ENCODE measurements at places on chromosomes 16 and 17.

DNA sequence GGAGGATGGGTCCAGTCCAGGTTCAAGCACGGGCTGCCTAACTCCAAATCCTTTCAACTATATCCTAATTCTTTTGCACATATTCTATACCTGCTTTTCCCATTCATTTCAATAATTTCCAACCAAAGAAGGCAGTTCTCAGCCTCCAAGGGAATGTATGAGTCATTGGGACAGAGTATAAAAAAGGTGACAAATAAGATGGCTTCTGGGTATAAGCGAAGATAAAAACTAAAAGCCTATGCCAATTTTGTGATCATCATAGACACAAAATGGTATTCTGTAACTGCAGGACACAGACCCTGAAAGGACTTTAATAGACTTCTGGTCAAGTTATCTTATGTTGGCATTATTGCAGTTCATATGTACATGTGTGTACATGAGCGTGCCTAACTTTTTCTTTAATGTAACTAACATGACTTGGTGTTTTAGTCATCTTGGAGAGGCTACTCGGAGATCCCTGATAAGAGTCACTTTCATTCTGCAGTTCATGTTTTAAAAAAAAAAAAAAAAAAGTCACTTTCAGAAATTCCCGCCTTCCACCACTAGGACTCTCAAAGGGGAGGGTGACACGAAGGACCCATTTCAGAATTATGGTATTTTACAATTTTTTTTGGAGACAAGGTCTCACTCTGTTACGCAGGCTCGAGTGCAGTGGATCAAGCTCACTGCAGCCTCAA, 17.3 kb downstream of the COG1 start:
- no peak for DNase-seq

DNA sequence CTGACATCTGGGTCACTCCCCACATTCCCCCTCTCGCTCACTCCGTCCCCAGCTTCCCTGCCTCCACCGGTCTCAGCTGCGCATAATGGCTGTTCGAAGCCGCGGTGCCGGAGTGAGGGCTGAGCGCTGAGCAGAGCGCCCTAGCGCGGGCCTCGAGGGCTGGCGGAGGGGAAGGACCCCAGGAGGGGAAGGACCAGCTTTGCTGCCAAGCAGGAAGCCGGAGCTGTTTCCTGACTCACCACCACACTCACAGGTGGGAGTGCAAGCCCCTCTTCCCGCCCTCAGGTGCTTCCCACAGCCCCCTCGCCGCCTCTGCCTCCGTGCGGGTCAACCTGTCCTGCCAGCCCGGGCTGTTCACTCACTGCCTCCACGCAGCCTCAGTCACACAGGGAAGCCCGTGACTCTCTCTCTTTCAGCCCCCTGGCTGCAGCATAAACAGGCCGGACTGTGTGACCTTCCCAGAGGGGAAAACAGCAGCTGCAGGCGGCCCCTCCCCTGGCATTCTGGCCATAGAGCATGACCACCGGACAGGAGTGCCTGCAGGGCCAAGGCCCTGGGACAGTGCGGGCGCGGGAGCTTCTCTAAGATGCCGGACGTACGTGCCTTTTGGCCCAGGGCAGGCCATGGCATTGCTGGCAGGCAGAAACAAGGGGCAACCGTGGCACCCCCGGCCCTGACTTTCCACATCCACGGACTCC, 23.7 kb downstream of the SLC43A2 start:
- no peak for DNase-seq

DNA sequence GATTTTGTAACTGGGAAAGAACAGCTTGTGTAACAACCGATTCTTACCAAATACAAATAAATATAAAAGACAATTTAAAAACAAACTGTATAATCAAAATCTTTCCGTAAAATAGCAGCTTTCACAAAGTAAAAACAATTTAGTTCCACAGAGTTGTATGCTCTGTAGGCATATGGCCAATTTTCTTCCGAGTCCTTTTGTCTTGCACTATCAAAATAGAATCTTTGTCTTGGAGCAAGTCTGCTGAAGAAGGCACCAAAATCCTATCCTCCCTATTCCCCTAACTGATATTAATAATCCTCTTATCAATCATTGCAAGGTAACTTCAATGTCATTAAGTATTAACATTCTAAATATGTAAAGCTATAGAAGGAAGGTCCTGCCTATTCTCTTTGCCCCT, 7.6 kb downstream of the THUMPD1 start:
- no peak for DNase-seq

- no peak for DNase-seq
Observed at GRCh38 chr16:48188449-48189102, 32.8 kb upstream of the ABCC12 start.

DNA sequence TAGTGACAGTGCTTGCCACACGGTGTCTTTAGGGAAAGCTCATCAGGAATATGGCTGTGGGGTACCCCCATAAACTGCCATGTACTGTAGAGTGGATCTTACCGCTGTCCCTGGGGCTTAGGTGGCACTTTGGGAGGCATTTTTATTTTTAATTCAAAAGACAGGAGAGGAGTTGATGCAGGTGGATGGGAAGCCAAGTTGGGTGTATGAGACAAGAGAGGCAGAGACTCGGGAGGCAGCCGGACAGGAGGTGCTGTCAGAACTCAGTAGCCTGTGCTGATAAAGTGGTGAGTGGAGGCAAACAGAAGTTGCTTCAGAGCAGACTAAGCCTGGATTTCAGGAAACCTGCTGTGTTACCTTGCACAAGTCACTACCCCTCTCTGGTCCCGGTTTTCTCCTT, 185.9 kb downstream of the TMEM132E start:
- DNase-seq, result no peak

DNA sequence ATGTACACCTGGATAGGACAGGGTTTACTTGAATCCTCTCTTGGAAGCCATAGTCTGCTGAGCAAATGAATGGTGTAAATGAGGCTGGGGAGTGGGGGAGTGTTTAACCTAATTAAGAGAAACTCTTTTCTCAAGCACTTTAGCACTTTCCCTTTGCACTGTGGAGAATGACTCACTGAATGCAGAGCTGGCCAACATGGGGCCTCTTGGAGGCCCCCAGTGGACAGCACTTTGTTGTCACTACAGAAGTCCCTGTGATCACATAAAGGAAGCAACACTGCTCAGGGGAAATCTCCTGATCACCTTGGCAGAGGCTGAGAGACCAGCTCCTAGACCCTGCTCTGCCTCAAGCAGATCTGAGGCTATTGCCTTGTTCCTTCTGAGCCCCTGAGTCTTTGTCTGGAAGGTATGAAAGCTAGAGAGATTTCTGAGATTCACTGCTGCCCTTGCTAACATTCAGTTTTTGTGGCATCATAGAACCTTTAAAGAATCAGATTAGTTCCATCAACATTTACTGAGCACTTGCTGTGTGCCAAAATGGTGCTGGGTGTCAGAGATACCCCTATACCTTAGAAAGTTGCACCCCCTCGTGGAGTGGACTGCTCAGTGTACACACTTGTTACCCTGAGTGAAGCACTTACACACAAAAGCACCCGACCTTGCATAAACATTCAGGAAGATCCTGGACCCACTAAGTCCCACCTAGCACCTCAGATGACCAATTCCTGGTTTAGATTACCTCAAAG, 230.1 kb upstream of the CCL2 start:
- DNase-seq, result no peak

DNA sequence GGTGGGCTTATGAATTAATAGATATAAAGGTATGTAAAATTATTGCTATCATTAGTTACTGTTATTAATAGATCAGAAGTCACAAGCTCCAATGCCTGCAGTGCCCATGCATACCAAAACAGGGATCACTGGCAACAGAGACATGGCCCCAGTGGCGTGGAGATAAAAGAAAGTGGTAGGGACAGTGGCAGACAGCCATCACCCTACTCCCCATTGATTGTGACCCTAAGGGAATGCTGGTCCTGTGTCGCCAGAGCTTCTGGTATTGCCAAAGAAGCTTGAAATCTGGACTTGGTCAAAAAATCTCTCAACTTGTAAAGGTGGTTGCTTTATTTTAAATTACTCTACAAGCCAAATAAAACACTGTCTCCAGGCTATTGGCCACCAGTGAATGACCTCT, 279.1 kb downstream of the IRX3 start:
- DNase-seq, result no peak

GRCh38 chr16:51762081-51762996, 611.3 kb upstream of the SALL1 start:
- DNase-seq, result peak; percentile 2

DNA sequence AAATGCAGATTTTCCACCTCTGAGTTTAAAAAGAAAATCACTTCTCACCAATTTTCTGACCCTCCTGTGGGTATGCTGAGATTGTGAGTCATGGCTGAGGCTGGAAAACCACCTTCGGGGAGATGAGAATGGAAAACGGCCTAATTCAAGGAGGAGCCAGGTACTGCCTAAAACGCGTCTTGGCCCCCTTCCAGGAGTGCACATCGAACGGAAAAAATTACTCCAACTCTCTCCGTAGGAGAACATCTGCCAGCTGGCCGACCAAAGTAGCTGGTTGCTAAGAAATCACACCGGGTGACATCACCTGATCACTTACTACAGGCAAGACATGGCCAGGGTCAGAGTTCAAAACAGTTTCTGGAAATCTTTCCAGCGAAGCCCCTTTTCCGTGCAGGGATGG, 107.6 kb downstream of the ZNF423 start:
- no peak for DNase-seq

DNA sequence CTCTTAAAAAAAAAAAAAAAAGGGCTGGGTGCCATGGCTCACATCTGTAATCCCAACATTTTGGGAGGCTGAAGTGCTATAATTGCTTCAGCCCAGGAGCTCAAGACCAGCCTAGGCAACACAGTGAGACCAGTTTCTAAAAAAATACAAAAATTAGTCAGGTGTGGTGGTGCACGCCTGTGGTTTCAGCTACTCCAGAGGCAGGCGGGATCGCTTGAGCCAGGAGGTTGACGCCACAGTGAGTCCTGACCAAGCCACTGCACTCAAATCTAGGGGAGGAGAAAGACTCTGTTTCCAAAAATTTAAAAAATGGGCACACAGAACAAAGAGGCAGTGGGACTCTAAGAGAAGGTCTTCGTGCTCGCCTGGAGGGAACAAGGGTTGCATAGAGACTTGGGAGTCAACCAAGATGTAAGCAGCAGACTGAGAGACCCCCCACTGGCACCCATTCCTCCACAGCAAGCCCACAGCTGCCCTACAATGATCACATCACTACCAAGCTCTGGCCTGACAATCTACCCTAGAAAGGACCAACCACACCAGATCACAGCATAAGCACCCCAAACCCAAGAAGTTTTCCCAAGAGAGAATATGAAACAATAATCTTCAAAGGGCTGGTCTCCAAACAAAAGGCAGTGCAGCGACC, 121.6 kb downstream of the ANKRD11 start:
- DNase-seq, result no peak

DNA sequence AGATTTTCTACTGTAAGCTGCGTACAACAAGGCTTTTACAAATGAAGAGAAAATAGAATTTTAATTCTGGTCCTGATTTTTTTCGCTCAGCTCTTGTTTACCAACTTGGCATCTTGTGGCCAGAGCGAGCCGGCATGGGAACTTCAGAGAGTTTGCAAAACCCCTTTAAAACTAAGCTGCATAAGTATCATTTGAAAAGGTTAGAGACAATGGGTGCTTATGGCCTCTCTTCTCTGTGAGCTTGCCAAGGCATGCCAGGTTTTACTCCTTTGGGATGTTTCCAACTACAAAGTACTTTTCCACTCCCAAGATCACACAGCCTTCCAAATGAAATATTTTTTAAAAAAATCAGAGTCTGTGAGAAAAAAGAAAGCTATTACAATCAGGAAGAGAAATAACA, 62.4 kb upstream of the FA2H start:
- DNase-seq, result no peak

- DNase-seq, result no peak
Observed at GRCh38 chr17:78777881-78778280, 4.2 kb downstream of the CYTH1 start.

- peak; percentile 37 for DNase-seq
Observed at GRCh38 chr17:75535119-75535537, 9.6 kb downstream of the LLGL2 start.

- peak; percentile 14 for DNase-seq
Observed at GRCh38 chr17:58755577-58756245, at the start of gene PPM1E. Gene PPM1E (plus strand): TSS chr17:58755854.

- DNase-seq, result no peak
Observed at GRCh38 chr17:70258465-70258864, 89.1 kb downstream of the KCNJ2 start.

Data from activated T-cell treated with anti-CD3 and anti-CD28 coated beads for 1 hour (primary cell).